ENCODE measurements at places on chromosomes 5 and 9.

- DNase-seq = no peak
Observed at GRCh38 chr5:121988488-121988887, 26.7 kb downstream of the SRFBP1 start.

DNA sequence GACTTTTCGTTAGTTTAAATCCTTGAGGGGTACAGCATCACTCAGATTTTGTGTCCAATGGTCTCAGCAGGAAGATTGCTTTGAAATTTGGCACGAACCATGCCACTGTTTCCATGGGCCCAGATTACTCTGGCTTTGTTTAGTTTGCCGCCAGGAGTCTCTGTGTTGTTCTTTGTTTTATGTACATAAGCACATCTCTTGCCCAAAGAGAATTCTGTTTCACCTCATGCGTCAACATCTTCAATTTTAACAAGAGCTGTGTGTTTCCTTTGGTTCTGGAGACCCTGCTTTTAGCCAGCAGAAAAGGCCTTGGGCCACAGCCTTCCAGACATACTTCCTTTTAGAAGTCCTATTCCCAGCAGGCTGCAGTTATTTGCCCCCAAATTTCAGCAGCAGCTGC, 62.4 kb downstream of the TNPO1 start:
- no peak for DNase-seq

- no peak for DNase-seq
Observed at GRCh38 chr9:126605792-126606482, 7.8 kb upstream of the LMX1B start.

DNA sequence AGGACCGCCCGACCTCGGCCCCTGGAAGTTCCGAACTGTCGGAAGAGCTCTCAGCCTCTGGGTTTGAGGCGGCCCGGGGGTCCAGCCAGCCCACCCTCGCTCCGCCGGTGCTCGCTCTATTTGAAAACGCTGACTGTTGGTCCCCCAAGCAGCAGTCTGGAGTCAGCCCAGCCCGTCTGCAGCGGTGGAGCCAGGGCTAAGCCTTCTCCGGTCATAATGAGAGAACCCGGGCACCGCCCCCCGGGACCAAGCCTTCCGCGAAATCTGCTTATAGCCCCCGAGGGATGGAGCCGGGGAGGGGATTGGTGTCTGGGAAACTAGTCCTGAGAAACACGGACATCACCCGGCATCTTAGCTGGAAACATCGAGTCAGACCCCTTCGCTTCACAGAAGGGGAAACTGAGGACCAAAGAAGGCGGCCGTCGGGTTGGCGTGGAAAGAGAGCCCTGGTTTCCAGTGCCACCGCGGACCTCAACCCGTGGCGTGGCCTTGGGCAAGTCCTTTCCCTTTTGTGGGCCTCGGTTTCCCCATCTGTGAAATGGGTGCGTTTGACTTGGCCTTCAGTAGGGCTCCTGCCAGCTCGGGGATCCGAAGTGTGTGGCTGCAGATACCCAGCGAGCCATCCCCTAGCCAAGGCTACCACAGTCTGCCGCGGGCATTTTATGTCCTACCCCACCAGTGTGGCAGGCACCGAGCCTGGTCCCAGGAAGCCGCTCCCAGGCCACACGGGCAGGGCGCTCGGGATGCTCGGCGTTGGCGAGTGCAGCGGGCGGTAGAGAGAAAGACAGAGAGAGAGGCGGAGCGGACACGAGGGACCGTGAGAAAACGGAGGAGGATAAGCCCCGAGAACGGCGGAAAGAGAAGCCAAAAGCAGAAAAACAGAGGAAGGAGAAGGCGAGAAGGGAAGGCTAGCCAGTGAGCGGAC, 857 bp downstream of the ADAM19 start:
- DNase-seq = no peak

Data from activated CD4-positive, CD25-positive, alpha-beta regulatory T cell (primary cell).